ENCODE measurements at places on chromosomes 11 and 22.

GRCh38 chr11:1639102-1639620 is 9.6 kb downstream of the KRTAP5-5 start:
- DNase-seq = no peak

DNA sequence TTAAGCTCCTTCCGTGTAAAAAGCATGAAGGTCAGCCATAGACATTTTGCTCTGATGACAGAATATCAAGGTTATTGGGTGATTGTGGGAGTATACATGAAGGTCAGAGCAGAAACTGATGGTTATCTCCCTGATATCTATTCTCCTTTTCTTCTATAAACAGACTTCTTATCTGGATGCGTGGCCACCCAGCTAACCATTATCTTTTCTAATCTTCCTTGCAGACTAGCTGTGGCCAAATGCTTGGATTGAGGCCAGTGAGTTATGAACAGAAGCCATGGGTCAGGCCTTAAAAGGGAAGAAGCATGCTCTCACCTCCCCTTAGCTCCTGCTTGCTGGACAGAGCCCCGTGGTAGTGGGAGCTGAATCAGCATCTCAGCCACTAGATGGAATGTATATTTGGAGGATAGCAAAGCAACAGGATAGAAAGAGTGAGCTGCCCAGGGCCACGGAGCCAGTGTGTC is 31.3 kb upstream of the LRRC55 start:
- DNase-seq = peak; percentile 16

DNA sequence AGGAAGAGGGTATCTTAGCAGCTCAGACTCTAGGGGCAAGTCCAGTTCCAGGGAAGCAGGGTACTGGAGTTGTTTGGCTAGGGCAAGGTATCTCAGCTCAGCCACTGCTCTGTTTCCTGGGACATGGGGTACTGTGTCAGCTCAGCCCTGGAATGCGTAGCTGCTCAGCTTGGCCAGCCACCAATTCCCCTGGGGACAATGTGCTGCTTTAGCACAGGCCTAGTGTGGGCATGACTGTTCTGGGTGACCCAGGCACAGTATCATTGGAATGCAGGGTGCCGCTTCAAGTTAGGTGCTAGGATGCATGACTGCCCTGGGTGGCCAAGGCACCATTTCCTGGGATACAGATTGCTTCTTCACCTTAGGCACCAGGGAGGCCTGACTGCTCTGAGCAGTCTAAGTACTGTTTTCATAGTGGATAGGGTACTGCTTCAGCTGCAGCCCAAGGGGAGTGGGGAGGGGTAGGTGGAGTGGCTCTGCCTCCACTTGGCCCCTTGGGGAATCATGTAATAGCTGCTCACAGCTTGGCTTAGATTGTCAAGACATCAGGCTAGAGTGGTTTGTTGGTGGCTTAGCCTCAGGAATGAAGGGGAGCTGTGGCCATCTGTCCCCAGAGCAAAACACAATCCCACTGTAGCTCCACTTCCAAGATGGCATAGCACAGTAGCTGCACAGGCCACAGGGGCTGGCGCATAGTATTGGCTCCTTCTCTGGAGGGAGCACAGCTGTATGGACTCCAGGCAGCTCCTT is 36.0 kb downstream of the MADD start:
- DNase-seq = peak; percentile 42

- no peak for DNase-seq
These were observed 12.7 kb upstream of the IL2RB start for GRCh38 chr22:37162221-37163095.

DNA sequence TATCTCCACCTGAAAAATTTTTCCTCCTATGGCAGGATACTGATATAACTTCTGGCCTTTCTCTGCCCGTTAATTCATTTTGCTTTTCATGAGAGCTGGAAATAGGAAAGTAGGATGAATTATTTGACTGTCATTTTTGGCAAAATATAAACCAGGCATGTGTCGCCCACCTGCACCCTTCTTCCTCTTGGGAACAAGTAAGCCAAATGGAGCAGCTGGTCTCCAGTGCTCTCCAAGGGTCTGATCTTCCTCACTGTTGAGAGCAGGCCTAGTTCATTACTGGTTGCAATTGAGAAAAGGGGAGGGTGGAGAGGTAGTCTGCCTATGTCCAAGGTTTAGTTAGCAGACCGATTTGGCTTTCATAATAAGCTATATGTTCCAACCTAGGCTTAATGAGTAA is 582.2 kb downstream of the DLG2 start:
- no peak for DNase-seq

GRCh38 chr22:22893077-22893805 is 5.6 kb downstream of the IGLL5 start:
- DNase-seq = no peak

DNA sequence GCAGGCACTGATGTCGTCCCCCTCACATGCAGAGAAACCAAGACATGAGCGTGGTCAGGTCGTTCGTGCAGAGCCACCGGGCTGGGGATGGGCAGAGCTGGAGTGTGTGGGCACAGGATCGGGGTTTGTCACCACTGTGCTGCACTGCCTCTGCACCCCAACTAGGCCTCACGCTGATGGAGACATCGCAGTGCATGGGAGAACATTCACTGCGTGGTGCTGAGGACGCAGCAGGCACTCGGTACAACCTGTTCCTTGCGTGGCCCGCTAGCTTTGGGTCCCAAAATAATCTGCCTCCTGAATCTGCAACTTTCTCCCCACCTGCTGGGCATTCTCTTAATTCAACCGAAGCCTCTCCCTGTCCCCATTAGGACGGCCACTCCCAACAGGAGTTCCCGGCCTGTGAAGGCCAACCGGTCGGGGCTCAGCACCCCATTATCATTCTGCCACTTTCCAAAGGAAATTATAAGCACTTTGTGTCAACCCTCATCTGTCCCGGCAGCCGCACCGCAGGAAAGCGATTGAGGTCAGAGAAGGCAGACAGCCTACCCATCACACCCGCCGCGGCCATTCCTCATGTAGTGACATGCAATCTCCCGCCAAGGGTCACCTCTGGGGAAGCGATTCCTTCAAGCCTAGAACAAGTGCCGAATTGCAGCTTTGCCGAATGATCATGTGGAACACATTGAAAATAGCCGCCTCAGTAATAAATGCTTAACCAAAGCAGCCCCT is 490.4 kb downstream of the MN1 start:
- no peak for DNase-seq

- no peak for DNase-seq
These were observed 108.6 kb downstream of the STIM1 start for GRCh38 chr11:3964056-3964455.

DNA sequence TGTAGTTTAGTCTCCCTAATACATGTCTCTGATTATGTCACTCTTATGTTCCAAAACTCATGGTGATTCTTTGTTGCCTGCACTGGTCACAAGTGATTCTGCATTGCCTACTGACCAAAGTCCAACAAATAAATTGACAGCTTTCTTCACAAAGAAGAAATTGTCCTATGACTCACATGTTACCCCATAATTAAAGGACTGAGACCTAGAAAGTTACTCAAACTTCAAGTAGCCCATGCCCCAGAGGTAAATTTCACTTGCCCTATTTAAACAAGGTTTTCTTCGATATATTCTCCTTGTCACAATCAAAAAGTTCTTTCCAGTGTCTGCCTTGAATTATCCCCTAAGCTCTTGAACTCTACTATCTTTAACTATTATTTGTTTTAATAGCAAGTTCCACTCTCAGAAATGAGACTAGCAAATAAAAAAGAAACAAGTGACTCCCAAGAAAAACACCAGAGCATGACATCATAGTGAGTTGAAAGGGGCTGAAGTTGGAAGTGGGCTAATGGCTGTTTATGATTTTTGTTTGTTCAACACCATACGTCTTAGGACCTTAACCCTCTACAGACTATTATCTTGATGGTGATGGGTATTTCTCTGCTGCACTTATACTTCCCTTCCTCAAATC is 94.5 kb upstream of the BLID start:
- DNase-seq = no peak

DNA sequence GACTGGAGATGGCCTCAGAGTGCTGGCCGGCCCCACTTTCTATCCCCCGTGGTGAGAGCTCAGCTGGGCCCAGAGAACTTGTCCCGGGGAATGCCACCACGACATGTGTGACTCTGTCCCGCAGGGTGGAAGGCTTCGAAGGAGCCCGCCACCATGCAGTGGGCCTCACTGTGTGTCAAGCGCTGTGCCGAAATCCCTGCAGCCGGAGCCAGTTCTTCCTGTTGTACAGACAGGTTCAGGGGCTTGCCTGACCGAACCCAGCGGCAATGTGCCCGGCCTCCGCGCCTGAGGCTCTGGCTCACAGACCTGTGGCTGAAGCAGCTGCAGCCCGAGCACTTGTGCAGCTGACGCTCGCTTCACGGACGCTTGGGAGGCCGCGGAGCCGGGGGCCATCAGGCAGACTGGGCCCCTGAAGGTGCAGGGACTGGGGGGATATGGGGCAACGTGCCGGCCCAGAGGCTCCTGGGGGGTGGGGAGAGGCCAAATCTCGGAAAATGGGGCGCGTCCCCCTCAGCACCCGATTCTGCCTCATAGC is 650 bp downstream of the PPM1F start:
- DNase-seq = peak; percentile 30

GRCh38 chr11:33933602-33934001 is 41.7 kb upstream of the LMO2 start:
- no peak for DNase-seq

DNA sequence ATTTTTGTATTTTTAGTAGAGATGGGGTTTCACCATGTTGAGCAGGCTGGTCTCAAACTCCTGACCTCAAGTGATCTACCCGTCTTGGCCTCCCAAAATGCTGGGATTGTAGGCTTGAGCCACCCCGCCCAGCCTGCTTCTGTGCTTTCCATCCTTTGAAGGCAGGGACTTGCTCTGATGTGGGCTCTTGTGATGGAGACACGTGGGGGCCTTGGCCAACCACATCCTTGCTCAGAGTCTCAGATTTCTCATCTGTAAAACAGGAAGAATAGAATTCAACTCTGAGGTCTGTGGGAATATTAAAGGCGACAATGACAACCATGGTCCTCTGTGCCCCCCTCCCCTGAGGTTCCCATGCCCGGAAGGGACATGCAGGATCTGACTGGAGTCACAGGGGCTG is 3.8 kb upstream of the GGA1 start:
- no peak for DNase-seq

DNA sequence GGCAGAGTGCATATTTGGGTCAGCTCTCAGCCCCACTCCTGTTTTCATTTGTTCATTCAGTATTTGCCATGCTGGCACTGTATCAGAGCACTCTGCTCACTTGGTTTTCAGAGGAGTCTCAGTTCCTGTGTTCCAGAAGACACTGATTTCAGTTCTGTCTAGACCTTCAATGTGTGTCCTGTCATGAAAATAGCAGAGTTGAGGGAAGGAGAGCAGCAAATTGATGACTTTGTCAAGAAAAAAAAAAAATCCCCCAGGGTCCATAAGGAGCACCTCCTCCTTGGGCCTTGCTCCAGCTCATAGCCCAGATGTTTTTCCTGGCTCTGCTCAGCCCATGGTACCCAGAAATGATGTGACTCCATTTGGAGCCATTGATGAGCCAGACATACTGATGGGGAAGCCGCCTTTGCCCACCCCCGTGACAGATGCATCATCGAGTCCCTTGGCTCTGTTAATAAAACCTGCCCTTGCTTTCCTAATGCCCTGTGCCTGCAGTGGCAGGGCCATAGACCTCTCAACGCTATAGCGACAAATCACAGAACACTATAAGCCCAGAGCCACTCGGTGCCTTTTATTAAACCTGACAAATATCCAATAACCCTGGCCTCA is 107.0 kb downstream of the PKNOX2 start:
- DNase-seq = no peak

GRCh38 chr11:45663486-45664375 is 1.7 kb downstream of the CHST1 start:
- DNase-seq = no peak

DNA sequence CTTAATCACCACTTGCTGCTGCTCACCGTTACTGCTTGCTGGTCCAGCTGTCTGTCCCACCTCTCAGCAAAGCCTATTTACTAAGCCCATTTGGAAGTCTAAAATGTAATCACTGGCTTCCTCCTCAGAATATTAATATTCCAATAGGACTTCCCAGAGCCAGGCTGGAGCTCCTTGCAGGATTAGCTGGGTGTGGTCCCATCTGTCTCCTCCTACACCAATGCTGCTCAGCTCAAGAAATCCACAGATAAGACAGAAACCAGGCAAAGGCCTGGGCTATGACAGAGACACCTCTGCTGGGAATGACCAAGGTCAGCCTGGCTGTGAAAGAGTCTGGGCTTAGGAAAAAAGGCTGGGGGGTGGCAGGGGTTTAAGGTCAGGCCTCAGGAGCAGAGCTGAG is 317.8 kb downstream of the BUD13 start:
- DNase-seq = no peak

GRCh38 chr11:118933486-118933885 is 7.8 kb upstream of the BCL9L start:
- DNase-seq = no peak

- DNase-seq = no peak
These were observed 21.2 kb upstream of the BDNF start for GRCh38 chr11:27721264-27722116.

- no peak for DNase-seq
These were observed 2.5 kb downstream of the OR6X1 start for GRCh38 chr11:123751781-123752180.

DNA sequence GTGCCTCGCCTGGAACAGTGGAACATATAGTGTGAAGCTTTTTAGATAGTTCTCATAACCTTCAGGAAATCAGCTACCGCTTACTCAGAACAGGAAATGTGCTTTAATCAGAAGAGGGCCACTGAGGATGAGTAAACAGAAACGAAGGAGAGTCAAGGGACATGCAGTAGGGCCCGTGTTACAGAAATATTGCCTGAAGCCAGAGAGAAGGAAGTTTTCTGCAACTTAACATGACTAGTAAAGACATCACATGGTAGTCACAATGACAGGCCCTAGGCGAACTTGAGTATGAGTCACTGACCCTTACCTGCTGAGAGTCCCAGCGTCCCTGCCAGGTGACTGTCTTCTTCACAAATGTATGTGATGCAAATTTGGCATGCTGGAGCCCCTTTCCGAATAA is 39.4 kb downstream of the CARD18 start:
- DNase-seq = no peak

- no peak for DNase-seq
These were observed 72.7 kb downstream of the IGLL5 start for GRCh38 chr22:22960307-22960706.

GRCh38 chr11:660681-661444 is 23.8 kb downstream of the DRD4 start:
- DNase-seq = no peak

GRCh38 chr11:35005141-35005780 is 88.8 kb downstream of the PDHX start:
- no peak for DNase-seq

- DNase-seq = no peak
These were observed 236.1 kb downstream of the KCNA4 start for GRCh38 chr11:29780756-29781155.

DNA sequence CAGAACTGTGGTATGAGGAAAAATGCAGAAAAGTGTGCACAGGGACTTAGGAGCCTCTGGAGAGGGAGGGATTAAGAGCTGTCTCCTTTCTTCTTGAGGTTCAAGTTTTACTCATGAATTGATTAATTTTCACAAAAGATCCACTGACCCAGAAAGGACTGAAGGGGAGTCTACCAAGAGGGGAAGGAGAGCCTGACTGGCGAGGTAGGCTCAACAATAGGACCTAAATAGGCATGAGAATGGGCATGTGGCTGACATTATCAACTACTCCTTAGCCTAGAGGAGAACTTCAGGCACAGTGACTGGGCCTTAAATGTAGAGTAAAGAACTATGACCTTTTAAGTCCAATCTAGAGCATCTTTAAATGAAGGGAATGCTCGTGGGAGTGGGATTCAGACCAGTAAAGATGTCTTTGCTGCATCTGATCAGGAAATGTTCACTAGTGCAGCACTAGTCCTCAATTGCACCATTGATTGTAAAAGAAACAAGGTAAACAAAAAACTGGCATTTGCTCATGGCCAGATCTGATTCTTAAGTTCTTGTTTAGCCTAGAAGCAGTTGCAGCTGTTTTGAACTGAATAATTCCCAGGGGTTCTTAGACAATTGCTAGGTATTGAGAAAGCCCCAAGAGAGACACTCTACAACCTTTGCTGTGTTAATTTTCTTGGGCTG is 135.6 kb downstream of the RAB38 start:
- no peak for DNase-seq
